Psoas muscle (tissue), 8 donors: ENCODE measurements at places on chromosomes 12 and 14. TPM values are rescaled to one million over a fixed set of nuclear protein-coding genes. Genes with fewer than 3 reads are reported as not detected.

ZNF385A gene
- total RNA-seq: 58.3 TPM

DNA sequence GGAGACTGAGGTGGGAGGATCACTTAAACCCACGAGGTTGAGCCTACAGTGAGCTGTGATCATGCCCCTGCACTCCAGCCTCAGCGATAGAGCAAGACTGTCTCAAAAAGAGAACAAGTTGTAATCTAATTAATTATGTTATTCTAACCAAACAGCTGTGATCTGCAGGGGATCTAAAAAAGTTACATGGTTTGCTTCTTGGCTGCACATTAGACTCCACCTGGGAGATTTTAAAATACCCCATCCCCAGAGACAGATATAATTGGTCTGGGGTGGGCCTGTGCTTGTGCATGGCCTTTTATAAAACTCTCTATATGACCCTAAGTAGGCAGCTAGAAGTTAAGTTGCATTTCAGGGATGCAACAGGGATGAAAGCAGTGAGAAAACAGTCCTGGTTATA, 76.7 kb downstream of the SCAF11 start:
- H3K4me1 ChIP-seq: no peaks in the 10 kb centered on the region
- DNase-seq: no peak
- H3K4me3 ChIP-seq: no peak overlapping the region
- no peaks in the 10 kb centered on the region for H3K27me3 ChIP-seq
- peaks cover 20% of the 10 kb centered on the region for H3K36me3 ChIP-seq
- no peak overlapping the region for H3K27ac ChIP-seq

- H3K36me3 ChIP-seq: no peaks in the 10 kb centered on the region
- peak overlapping the region; percentile 96 for H3K27ac ChIP-seq
- no peaks in the 10 kb centered on the region for H3K27me3 ChIP-seq
- no peak for DNase-seq
These were observed 534 bp downstream of the PPP2R3C start for GRCh38 chr14:35121026-35121886.

DNA sequence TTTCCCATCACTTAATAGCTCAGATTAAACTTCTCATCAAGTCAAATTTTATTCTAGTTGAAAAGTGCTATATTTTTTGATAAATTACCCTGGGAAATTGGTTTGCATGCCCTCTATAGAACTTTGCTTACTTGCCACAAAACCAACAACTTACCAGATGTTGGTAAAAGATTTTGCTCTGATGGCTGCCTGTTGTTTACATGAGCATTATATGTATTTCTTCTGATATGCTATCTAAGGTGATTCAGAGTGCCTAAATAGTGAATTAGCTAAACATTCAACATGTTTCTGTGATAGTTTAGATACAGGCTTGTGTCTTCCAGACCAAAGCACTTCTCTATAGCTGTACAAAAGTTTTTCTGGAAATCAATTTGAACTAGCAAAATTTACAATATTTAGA, 51.0 kb downstream of the PPM1A start:
- no peak for DNase-seq
- no peak overlapping the region for H3K27ac ChIP-seq
- H3K27me3 ChIP-seq: no peaks in the 10 kb centered on the region
- no peaks in the 10 kb centered on the region for H3K36me3 ChIP-seq
- peaks cover 36% of the 10 kb centered on the region for H3K4me1 ChIP-seq

DNA sequence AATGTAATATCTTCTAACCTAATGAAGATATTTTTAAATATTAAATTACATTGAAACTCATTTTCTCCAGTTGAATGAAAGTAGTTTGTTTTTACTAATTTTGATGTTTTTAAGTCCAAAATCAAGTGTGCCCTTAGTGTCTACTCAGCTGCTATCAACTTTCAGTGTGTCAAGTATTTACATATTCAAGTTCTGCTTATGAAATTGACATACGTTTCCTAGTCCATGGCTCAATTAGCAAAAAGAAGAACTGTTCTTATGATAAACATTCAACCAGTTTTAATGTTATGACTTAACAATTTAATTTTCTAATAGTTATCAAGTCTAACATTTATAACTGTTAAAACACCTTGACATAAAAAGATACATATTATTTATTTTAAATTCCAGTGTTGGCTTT, 137.1 kb downstream of the DUSP6 start:
- H3K4me3 ChIP-seq: no peak overlapping the region
- no peak overlapping the region for H3K27ac ChIP-seq
- H3K27me3 ChIP-seq: no peaks in the 10 kb centered on the region
- DNase-seq: no peak

DNA sequence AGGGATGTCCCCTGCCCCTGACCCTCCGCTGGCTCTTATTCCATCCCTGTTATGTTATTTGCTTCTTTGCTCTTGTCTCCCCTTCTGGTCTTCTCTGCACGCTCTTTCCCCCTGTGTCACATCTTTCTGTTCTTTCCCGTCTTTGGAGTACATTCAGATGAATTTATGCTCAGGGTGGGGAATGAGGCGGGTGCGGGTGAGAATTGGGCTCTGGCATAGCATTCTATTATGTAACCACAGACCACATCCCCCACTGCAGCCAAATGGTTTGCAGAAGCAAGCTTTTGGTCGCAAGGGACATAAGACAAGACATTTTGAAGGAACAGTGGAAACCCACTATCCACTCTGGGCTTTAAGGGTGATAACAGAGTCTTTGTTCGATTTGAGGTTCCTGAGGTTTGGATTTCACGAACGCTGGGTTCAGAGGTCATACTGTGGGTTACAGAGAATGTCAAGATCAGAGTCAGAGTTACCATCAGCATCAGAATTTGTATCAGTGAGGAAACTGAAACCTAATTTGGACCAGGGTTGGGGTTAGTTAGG, 3.8 kb downstream of the ENDOU start:
- no peaks in the 10 kb centered on the region for H3K36me3 ChIP-seq
- no peak for DNase-seq
- H3K4me3 ChIP-seq: no peak overlapping the region
- H3K27me3 ChIP-seq: no peaks in the 10 kb centered on the region
- peaks cover 20% of the 10 kb centered on the region for H3K4me1 ChIP-seq

GRCh38 chr14:51823706-51824105, 36.7 kb upstream of the GNG2 start:
- DNase-seq: no peak
- no peaks in the 10 kb centered on the region for H3K27me3 ChIP-seq
- no peak overlapping the region for H3K4me3 ChIP-seq
- no peak overlapping the region for H3K27ac ChIP-seq
- H3K4me1 ChIP-seq: no peaks in the 10 kb centered on the region
- H3K36me3 ChIP-seq: no peaks in the 10 kb centered on the region

- peaks cover 3% of the 10 kb centered on the region for H3K4me1 ChIP-seq
- peak overlapping the region; percentile 65 for H3K4me3 ChIP-seq
- no peak overlapping the region for H3K27ac ChIP-seq
These were observed 947 bp upstream of the LRRC9 start for GRCh38 chr14:59918824-59919569.

- no peak overlapping the region for H3K27ac ChIP-seq
- H3K4me3 ChIP-seq: peak overlapping the region; percentile 100
- H3K36me3 ChIP-seq: peaks cover 11% of the 10 kb centered on the region
- DNase-seq: no peak
- peaks cover 20% of the 10 kb centered on the region for H3K4me1 ChIP-seq
These were observed 1.6 kb downstream of the TMEM260 start for GRCh38 chr14:56581041-56581727.

CNTN1 gene
- 1.4 TPM for total RNA-seq

DNA sequence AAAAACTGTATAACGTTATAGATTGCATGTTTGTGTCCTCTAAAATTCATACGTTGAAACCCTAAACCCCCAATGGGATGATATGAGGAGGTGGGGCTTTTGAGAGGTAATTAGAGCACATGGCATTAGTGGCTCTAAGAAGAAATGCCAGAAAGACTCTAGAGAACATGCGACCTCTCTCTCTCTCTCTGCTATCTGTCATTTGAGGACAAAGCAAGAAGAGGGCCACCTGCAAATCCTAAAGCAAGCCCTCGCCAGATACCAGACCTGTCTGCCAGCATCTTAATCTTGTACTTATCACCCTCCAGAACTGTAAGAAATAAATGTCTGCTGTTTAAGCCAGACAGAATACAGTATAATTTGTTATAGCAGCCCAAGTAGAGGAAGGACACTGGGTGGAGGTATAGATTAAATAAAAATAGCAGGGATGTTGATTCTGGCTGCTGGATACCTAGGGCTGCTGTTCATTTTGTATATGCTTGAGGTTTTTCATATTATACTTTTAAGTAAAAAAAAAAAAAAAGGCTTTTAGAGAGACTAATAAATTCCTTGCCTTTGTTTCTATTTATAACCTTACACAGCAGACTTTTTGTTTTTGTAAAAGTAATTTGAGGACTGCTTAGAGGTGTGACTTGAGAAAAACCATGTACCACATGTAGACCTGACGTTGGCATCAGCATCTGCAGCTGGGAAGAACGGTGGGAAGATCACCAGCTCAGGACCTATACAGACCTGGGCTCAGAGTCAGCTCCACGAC, 26.9 kb downstream of the MOK start:
- no peak overlapping the region for H3K4me3 ChIP-seq
- no peaks in the 10 kb centered on the region for H3K36me3 ChIP-seq
- H3K4me1 ChIP-seq: peaks cover 9% of the 10 kb centered on the region
- H3K27ac ChIP-seq: no peak overlapping the region
- no peak for DNase-seq

DNA sequence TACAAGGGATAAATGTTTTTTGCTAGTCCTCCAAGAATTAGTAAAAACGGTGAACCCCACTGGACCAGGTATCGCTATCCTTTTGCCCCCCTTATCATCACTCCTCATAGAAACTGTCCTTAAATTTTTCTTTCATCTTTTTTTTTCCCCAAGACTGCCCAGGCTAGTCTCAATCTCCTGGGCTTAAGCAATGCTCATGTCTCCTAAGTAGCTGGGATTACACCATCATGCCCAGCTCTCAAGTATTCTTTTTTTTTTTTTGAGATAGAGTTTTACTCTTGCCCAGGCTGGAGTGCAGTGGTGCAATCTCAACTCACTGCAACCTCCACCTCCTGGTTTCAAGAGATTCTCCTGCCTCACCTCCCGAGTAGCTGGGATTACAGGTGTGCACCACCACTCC, 9.7 kb downstream of the IRF2BPL start:
- H3K4me3 ChIP-seq: no peak overlapping the region
- no peaks in the 10 kb centered on the region for H3K27me3 ChIP-seq
- H3K4me1 ChIP-seq: peaks cover 35% of the 10 kb centered on the region
- DNase-seq: no peak

DNA sequence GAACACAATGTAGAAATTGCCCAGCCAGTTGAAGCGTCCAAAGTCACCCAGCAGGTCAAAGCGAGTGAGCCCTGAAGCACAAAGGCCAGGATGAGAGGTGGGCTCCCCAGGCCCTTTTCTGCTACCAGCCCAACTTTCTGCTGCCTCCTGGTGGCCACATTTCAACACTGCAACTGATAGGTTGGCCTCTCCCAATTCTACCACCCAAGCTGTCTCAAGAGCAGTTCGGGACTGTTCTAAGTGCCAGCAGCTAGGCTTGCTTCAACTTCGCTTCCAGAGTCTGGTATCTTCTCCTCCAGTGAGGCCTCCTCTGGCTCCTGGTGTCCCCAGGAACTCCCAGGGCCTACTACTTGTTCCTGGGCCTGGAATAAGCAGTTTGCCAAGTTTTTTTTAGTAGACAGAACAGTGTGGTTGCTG, 3.4 kb upstream of the DHH start:
- H3K27me3 ChIP-seq: peaks cover 20% of the 10 kb centered on the region
- no peak overlapping the region for H3K4me3 ChIP-seq
- DNase-seq: no peak
- peaks cover 13% of the 10 kb centered on the region for H3K4me1 ChIP-seq
- no peak overlapping the region for H3K27ac ChIP-seq
- H3K36me3 ChIP-seq: no peaks in the 10 kb centered on the region

HPD gene
- 3.3 TPM for total RNA-seq

- no peak overlapping the region for H3K27ac ChIP-seq
- no peaks in the 10 kb centered on the region for H3K36me3 ChIP-seq
- DNase-seq: no peak
- H3K4me3 ChIP-seq: no peak overlapping the region
- no peaks in the 10 kb centered on the region for H3K4me1 ChIP-seq
These were observed 75.0 kb downstream of the PRMT8 start for GRCh38 chr12:3565985-3566384.

DNA sequence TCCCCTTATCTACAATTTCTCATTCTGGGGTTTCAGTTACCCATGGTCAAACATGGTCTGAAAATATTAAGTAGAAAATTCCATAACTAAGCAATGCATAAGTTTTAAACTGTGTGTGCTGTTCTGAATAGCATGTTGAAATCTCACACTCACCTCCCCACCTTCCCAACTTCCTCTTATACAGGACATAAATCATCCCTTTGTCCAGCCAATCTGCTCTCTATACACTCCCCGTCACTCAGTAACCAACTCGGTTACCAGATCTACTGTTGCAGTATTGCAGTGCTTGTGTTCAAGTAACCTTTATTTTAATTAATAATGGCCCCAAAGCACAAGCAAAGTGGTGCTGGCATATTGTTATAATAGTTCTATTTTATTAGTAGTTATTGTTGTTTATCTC, 420.5 kb downstream of the GXYLT1 start:
- no peaks in the 10 kb centered on the region for H3K27me3 ChIP-seq
- DNase-seq: no peak
- no peak overlapping the region for H3K4me3 ChIP-seq
- H3K36me3 ChIP-seq: no peaks in the 10 kb centered on the region
- no peak overlapping the region for H3K27ac ChIP-seq

KLRB1 gene
- total RNA-seq: not detected

DNA sequence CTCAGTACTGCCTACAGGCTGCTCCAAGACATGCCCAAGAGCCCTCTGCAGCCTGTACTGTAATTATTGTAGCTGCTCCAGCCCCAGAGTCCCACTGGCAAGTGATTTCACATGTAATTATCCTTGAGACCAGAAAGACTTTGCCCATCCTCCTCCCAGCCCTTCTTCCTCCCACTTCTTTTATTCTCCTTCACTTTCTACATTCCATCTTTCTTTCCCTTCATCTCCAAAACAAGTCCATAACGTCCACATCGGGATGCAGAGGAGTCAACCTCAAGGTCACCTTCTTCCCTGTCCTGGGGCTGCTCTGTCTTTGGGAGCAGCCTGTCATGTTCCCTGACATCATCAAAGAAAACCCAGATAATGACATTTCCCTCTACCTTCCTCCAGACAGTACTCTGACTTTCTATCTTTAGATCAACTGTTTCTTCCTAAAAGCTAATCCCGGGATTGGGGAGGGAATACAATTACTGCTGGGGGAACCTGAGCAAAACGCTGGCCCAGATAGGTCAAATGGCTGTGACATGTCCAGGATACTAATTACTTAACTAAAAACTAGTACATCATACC, 39.1 kb downstream of the SLC8A3 start:
- H3K27ac ChIP-seq: peak overlapping the region; percentile 85
- H3K4me3 ChIP-seq: peak overlapping the region; percentile 14
- no peak for DNase-seq
- H3K27me3 ChIP-seq: no peaks in the 10 kb centered on the region

- H3K4me1 ChIP-seq: peaks cover 25% of the 10 kb centered on the region
- no peak for DNase-seq
- H3K36me3 ChIP-seq: no peaks in the 10 kb centered on the region
- no peak overlapping the region for H3K27ac ChIP-seq
These were observed 10.5 kb downstream of the LARP4 start for GRCh38 chr12:50411051-50411660.

GRCh38 chr14:68587931-68588330, 204.9 kb downstream of the ZFP36L1 start:
- no peak overlapping the region for H3K4me3 ChIP-seq
- H3K27ac ChIP-seq: peak overlapping the region; percentile 41
- H3K27me3 ChIP-seq: no peaks in the 10 kb centered on the region
- peaks cover 37% of the 10 kb centered on the region for H3K4me1 ChIP-seq
